ENCODE measurements at places on chromosomes 3 and 15.

- DNase-seq = no peak
These were observed 78.8 kb downstream of the SOX2 start for GRCh38 chr3:181790561-181790960.

GRCh38 chr15:92810418-92811138, 89.5 kb upstream of the CHD2 start:
- peak; percentile 58 for DNase-seq

DNA sequence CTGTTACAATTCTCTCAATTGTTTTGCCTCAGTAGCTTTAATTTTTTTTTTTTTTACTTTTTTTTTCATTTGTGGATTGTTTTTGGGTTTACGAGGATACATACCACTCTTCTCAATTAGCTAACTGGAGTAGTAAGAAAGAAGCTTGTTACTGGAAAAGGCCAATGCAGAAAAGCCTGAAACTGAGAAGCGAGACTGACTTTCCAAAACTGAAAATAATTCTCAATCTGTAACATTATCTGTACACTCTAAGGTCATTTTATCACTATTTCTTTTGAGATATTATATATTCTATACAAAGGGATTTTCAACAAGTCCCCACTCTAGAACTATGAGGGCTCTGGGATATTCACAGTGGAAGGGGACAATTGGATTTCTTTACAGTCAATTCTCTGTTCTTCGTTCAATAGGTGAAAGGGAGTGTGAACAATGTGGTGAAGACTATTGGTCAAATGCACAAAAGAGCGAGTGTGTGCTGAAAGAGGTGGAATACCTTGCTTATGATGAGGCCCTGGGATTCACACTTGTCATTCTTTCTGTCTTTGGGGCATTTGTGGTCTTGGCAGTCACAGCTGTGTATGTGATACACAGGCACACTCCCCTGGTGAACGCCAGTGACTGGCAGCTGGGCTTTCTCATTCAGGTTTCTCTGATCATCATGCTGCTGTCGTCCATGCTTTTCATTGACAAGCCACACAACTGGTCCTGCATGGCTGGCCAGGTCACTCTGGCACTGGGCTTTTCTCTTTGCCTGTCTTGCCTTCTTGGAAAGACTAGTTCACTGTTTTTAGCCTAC, 83.9 kb upstream of the KCNAB1 start:
- DNase-seq = no peak

DNA sequence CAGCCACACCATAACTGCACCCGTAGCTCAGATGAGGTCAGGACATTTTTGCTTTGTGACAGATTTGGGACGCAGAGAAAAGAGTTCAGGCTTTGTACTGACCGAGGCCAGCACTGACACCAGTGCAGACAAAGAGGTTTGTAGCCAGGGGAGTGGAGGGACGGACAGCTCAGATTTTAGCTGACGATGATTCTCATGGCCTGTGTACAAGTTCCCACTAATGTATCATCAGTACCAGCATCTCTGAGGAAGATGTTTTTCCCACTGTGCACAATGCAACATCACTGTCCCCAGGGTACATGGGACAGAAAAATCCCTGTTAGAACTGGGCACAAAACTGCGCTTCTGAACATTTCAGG, 112.7 kb downstream of the SLCO3A1 start:
- no peak for DNase-seq

- no peak for DNase-seq
These were observed 81.9 kb upstream of the PLXND1 start for GRCh38 chr3:129688271-129688895.

DNA sequence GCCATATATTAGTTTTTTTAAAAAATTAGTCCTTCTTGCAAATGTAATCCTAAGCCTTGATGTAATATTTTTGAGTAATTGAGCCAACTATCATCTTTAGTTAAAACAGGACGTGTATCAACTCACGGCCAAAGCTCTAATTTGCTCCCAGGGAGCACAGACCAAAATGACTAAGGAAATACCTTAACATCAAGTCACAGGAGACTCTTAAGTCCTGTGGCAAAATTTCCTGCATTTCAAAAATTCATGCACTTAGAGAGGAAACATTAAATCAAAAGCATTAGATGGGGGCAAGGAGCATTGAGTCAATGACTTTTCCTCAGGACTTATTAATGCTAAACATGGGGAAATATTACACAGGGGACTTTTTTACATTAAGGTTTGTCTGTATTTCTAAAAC, 276.0 kb downstream of the MFSD1 start:
- peak; percentile 64 for DNase-seq

DNA sequence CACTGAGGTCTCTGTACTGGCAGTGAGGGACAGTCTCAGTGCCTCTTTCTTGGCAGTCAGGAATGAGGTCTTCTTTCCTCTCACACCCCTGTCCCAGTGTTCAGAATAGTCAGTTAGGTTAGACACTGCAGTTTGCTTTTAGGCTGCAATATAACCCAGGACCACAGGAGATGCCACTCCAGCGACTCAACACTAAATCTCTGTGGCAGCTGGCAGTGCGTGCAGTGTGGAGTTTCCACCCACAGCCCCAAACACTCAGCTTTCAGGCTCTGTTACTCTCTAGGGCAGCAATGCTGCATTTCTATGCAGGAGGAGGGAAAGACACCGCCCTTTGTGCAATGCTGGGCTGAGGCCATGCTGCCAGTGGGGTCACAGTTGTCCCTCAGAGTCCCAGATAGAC, 150.2 kb upstream of the SUCLG2 start:
- no peak for DNase-seq

- no peak for DNase-seq
These were observed 47.4 kb downstream of the FSIP1 start for GRCh38 chr15:39735120-39735717.

- DNase-seq = no peak
These were observed 171.4 kb downstream of the SSR3 start for GRCh38 chr3:156383441-156384025.

DNA sequence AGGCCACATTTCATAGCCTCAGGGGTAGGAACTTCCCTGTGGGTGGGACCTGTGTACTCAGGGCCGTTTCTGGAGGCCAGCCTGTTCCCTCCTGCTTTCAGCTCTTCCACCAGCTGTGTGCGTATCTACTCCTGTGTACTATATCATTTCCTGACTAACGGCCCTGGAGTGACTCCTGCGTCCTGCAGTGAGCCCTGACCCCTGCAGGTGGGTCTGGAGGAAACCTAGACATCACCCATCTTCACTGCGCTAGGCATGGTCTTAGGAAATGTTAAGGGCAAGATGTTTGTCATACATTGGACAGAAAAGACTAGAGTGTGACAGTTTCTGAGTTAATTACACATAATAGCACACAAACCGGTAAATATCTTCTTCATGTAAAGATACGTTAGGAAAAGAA, 297.3 kb downstream of the GABRB3 start:
- no peak for DNase-seq

- DNase-seq = no peak
These were observed 10.7 kb upstream of the MAPK6 start for GRCh38 chr15:52008359-52008697.

DNA sequence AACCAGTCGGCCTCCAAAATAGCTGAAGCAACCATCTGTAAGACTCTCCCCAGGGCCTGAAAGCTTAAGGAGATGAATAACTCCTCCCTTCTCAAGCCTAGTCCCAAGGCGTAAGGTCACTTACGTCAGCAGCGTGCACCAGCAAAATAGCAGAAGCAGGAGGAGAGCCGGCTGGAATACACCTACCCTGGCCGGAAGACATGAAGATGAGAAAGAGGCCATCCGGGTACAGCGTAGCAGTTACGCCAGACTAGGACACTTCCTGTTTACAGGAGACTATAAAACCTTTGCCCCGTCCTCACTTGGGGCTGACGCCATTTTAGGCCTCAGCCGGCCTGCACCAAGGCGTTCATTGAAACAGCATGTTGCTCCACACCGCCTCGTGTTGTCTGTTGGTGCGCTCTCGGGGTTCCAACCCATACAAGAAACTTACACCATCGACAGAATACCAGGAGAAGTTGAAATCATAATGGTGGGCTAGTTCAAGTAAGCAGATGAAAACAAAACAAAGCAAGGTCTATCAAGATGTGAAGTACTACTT, 2.5 kb downstream of the CFAP92 start:
- no peak for DNase-seq

- no peak for DNase-seq
These were observed 395.2 kb upstream of the TPM1 start for GRCh38 chr15:62647202-62647842.

- no peak for DNase-seq
These were observed 1.5 kb downstream of the IGF2BP2 start for GRCh38 chr3:185823078-185824044.

GRCh38 chr3:78697426-78697825, 1070.4 kb downstream of the ROBO1 start:
- no peak for DNase-seq

GRCh38 chr3:171173736-171174135, 147.2 kb upstream of the SLC2A2 start:
- no peak for DNase-seq

DNA sequence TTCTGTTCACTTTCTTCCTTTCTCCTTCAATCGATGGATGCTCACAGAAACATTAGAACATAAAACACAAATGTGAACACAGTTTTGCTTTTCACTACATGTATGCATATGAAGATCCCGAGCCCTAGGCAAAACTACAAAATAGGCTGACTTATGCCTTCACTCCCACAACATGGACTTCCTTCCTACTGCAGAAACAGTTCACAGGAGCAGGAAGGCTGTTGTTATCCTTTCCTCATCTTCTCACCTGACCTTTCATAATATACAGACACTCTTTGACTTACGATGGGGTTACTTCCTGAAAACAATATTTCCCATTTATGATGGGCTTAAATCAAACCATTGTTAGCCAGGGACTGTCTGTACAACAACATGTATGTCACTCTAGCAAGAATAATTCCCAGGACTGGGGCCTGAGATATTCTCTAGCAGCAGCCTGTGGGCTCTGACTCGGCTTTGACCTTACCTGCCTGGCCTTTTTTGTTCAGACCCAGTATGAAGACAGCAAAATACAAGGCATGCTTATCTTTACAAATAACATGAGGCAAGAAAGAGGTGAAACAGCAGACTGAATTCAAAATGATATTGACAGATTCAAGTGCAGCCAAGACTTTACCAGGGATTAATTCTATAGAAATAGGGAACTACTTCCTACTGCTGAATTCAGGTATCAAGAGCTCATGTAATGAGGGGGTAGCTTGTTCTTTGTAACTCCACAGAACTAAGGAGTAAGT, 51.8 kb upstream of the PLXND1 start:
- no peak for DNase-seq

DNA sequence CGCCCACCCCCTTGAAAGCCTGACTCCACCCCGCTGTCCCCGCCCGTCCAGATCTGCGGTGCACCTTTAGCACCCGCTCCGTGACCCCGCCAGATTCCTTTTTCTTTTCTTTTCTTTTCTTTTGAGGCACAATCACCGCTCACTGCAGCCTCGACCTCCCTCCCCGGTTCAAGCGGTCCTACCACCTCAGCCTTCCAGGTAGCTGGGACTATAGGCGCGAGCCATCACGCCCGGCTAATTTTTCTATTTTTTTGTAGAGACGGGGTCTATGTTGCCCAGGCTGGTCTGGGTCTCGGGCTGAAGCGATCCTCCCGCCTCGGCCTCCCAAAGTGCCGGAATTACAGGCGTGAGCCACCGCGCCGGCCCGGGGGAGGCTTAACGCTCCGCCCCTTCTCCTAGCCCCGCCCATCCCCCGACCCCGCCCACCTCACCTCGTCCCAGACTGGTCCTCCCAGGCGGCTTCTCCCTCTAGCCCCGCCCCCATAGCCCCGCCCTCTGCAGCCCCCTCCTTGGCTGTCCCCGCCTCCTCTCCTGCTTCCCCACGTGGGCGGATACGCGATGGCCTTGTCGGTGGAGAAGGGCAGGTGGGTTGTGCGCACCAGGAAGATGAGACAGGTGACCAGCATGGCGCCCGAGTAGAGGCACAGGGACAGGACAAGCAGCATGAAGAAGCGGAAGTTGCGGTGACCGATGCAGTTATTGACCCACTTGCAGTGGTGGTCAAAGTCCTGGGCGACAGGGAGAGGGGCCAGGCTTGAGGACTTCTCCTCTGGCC, 3.2 kb downstream of the ZDHHC19 start:
- no peak for DNase-seq

DNA sequence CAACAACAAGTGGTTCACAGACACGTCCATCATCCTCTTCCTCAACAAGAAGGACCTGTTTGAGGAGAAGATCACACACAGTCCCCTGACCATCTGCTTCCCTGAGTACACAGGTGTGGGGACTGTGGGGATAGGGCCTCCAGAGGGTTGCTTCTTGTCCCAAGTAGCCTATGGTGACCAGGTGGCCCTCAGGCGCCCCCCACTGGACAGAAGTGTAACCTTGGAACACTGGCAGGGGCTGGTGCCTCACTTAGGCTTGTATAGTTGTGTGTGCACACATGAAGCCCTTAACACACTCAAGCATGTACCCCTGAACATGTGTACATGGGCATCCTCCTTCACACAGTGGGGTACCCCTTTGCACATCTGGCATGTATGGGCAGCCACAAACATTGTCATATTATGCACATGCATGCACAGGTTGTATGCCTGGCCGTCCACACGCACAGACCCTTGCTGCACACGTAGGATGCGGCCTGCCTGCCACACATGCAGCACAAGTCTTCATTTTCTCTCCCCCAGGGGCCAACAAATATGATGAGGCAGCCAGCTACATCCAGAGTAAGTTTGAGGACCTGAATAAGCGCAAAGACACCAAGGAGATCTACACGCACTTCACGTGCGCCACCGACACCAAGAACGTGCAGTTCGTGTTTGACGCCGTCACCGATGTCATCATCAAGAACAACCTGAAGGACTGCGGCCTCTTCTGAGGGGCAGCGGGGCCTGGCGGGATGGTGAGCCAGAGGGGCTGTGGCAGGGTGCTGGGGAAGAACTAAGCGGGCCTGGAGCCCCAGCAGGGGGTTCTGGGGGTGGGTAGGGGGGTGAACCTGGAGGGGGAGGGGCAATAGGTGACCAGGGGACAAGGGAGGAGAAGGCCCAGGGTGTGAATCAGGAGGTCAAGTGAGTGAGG, 11.7 kb upstream of the SEMA3B start:
- no peak for DNase-seq

DNA sequence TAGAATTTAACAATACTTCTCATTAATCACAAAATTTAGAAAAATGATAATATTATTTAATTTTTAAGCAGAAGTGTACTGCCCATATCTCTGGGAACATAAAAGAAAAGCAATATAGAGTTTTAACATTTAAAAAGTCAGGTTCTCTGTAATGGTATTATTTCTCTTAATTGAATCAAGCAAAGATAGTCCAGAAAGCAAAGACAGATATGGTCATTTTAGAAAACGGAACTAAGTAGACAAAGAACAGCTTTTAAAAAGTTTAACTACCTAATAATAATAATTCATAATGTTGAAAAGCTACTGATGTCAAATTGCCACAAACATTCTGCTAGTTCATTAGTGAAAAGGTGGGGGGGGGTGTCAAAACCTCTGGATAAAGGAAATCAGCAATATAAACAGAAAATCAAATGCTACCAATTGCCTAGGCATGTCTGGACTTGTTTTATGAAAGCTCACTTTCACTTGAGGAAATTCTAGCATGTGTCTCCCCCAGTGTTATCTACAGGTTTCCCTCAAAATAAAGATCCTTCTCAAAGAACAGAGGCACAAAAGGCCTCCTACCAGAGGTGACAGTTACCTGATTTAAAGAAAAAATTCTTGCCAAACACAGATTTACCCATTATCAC, 1.7 kb downstream of the ZMAT3 start:
- no peak for DNase-seq

Data from amniotic stem cell (primary cell).